ENCODE measurements at places on chromosomes 6 and 20. TPM values are rescaled to one million over a fixed set of nuclear protein-coding genes. Genes with fewer than 3 reads are reported as not detected.

ZNF184 gene
- 11.6 TPM for total RNA-seq

PRL gene
- total RNA-seq = 0.11 TPM

IER3 gene
- total RNA-seq = 17.0 TPM

EMILIN3 gene
- not detected for total RNA-seq

PPP1R16B gene
- total RNA-seq = not detected

SLC52A3 gene
- total RNA-seq = not detected

SLC22A23 gene
- total RNA-seq = 8.8 TPM

ARHGAP40 gene
- not detected for total RNA-seq

L3MBTL3 gene
- total RNA-seq = 8.9 TPM

USP49 gene
- 5.1 TPM for total RNA-seq

TMC2 gene
- total RNA-seq = not detected

GLP1R gene
- not detected for total RNA-seq

CPNE5 gene
- 0.76 TPM for total RNA-seq

CALHM5 gene
- 3.1 TPM for total RNA-seq

Data from articular chondrocyte of knee joint (primary cell).